ENCODE measurements at places on chromosomes 5 and 9. TPM values are rescaled to one million over a fixed set of nuclear protein-coding genes. Genes with fewer than 3 reads are reported as not detected.

DNA sequence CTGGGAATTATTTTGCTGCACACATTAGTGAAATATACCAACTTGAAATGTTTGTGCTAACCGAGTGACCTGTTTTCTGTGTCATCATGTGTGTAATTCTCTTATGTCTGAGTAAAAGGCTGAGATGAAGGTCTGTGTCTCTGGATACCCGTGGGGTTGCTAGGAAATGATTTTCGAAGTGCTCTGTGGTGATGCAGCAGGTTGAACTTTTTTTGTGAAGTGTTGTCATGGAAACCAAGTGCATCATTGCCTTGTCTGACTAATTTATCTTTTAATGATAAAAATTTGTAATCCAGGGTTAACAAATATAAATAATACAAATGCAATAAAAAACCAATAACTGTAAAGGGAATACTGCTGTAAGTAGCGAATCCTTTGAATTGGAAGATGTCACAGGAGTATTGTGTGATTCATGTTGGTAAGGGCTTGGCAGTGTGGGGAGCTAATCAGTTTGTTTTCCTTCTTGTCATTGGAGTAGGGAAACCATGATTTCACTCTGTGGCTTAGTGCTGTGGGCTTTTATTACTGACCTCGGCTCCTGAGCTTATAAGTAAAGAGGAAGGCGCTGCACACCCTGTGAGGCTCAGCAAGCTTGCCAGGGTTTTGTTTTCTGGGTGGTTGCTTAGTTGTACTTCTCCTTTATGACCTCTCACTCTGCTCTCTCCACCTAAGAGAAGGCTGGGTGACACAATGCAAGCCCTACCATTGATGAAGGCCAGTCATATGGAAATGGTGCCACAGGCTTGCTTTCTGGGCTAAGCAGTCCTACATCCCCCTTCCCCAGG is 22.3 kb downstream of the PDE8B start:
- DNase-seq, result no peak

DNA sequence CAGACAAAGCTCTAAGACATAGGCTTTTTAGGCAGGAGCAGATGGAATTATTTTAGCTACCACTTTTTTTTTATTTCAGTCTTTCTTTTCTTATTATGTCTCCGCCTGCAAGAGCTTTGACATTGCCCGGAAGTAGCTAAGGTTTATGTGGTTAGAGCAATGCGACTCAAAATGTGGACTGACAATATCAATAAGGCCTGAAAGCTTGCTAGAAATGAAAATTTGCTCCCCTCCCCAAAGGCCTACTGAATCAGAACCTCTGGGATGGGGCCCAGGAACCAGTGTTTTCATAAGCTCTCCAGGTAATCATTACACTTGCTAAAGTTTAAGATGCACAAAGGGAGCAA is 81.3 kb downstream of the SUSD1 start:
- DNase-seq, result no peak

The FOXD4L6 gene
- total RNA-seq, result 0.53 TPM

The GABRA6 gene
- not detected for total RNA-seq

- no peak for DNase-seq
These were observed 87.1 kb downstream of the NR3C1 start for GRCh38 chr5:143316337-143316736.

DNA sequence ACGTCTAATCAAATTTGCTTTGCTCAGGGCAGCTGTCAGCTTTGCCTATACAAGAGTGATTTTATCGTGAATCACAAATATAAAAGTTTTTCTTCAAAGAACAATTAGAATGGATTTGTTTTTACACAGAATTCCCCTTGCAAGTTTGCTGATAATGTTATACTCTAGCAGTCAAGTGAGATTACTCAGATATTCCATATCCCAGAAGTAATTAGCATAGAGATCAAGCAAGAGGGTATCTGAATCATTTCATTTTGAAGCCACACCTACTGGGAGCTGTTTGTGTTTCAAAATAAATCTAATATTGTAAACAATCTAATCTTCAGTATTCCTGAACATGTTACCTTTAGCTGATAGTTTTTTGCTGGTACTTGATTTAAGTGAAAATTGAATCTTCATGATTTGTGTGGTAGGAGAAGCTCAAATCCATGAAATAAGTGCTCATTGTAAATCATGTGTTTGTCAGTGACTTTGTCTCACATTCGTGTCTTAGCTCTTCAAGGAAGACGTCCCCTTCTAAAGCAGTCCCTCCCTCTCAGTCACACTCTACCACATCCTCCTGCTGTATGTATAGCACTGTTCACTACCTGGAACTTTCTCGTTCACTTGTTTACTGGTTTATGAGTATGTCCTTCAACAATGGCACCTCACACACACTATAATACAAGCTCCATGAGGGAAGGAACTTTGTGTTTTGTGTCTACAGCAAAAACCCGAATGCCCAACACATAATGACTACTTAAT is 3.3 kb upstream of the TTC39B start:
- no peak for DNase-seq

The PHF24 gene
- 0.62 TPM for total RNA-seq

DNA sequence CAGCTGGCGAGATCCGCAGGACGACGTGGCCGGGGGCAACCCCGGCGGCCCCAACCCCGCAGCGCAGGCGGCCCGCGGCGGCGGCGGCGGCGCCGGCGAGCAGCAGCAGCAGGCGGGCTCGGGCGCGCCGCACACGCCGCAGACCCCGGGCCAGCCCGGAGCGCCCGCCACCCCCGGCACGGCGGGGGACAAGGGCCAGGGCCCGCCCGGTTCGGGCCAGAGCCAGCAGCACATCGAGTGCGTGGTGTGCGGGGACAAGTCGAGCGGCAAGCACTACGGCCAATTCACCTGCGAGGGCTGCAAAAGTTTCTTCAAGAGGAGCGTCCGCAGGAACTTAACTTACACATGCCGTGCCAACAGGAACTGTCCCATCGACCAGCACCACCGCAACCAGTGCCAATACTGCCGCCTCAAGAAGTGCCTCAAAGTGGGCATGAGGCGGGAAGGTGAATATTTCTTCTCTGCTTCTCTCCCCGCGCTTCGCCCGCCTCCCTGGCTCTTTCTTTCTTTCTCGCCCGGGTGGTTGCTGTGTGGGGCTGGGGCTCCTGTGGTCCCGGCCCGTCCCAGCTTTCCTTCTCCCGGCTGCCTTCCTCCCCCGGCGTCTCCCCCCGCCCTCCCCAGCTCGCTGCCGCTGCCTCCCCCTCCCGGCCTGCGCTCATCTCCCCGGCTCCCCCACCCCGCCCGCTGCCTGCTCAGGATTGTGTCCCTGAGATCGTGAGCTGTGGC is 2.2 kb downstream of the NR2F1 start:
- no peak for DNase-seq

DNA sequence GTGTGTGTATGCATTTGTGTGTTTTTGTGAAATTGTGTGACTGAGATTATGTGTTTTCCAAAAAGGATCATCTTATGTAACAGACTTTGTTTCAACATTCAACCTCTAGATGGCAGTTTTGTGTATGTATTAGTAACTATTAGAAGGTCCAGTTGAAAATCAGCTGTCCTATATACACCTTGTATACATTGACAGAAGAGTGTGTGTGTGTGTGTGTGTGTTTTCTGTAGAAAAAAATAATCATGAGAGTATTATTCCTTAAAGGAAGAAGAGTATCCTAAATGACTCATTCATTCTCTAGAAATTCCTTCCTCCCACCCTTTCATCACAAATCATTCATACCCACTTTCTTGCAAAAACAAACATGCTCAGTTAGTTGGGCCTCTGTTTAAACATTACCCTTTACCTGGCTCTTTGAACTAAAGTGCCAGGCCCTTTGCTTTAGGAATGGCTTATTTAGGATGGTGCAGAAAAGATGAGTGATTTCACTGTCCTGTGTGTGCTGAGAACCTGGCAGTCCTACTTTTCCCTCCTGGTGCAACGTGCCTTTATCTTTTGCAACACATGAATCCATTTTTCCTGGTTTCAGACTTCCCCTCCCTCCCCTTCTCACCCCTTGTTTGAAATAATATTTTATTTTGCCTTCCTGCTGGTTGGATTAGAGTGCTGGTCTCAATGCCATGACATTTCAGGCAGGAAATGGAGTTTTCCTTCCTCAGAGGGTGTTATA is 152.2 kb downstream of the ARHGAP26 start:
- no peak for DNase-seq

DNA sequence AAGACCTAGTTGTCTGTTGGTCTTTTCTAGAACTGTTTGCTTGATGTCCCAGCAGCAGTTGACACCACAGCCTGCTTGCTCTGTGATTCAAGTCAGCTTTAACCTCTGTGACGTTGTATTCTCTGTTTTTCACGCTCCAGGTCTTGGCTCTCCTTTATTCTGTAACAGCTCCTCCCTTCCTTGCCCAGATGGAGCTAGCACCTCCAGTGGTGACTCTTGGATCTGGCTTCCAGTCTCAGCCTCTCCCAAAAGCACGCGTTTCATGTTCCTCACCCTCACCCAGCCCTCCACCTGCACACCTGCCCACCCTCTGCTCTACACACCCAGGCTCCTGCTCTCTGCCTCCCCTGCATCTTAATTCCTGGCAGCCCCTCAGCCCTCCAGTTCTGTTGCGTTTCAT is 50.6 kb downstream of the DMRT1 start:
- DNase-seq, result no peak

The OBP2B gene
- total RNA-seq, result not detected

DNA sequence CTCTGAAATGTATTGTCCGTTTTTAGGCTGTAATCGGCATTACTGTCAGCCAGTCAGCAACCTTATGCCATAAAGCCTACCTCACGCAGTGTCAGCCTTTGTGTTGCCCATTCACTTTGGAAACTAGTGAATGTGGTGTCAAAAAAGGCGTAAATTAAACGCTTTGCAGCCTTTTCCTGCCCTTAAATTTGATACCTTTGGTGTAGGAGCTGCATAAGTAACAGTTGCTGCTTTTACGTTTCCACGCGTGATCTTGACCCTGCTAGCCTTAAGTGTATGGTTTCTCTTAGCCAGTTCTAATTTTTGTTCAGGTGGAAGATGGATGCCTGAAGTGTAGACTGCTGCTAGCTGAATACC is 257.7 kb downstream of the EPB41L4A start:
- no peak for DNase-seq

GRCh38 chr9:22111954-22112247 is 102.8 kb upstream of the CDKN2B start:
- DNase-seq, result no peak

- DNase-seq, result no peak
These were observed 166.8 kb downstream of the NNT start for GRCh38 chr5:43769571-43770355.

- no peak for DNase-seq
These were observed 103.4 kb upstream of the GNA14 start for GRCh38 chr9:77751341-77752091.

- DNase-seq, result no peak
These were observed 138.6 kb upstream of the DHFR start for GRCh38 chr5:80793354-80793753.

The TGFBI gene
- 345 TPM for total RNA-seq

- DNase-seq, result no peak
These were observed 105.6 kb downstream of the SUSD1 start for GRCh38 chr9:112069318-112070169.

The F2RL2 gene
- 3.3 TPM for total RNA-seq

- no peak for DNase-seq
These were observed 239.2 kb downstream of the FAM114A2 start for GRCh38 chr5:153799466-153799865.

GRCh38 chr9:77158772-77159513 is 18.4 kb upstream of the VPS13A start:
- DNase-seq, result no peak

The TCF7 gene
- total RNA-seq, result 7.5 TPM

The CDC37L1 gene
- total RNA-seq, result 12.7 TPM

- no peak for DNase-seq
These were observed 340.2 kb upstream of the BRINP1 start for GRCh38 chr9:119709431-119709830.

GRCh38 chr5:169651526-169651925 is 14.5 kb downstream of the DOCK2 start:
- no peak for DNase-seq

- DNase-seq, result no peak
These were observed 36.6 kb downstream of the PPARGC1B start for GRCh38 chr5:149766460-149767280.

DNA sequence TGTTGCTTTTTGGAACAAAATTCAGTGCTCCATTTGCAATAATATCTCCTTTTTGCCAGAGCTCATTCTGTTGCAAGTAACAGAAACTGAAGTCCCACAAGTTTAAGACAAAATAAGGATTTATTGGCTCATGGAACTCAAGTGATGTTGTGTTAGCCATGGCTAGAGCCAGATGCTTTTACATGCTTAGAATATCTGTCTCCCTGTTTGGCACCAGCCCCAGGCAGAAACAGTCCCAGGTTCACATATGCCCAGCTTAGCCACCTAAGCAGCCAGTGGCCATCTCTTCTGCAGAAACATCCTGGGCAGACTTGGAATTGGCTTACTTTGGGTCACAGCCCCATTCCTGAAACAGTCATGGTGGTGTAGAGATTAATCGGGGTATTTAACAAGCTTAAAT is 540.9 kb upstream of the SGCD start:
- DNase-seq, result no peak

The PCDHB5 gene
- total RNA-seq, result 6.8 TPM

The C9orf57 gene
- total RNA-seq, result not detected

The SCGB3A2 gene
- 0.49 TPM for total RNA-seq

- peak; percentile 75 for DNase-seq
These were observed 138.0 kb upstream of the EFNA5 start for GRCh38 chr5:107808671-107809137.

DNA sequence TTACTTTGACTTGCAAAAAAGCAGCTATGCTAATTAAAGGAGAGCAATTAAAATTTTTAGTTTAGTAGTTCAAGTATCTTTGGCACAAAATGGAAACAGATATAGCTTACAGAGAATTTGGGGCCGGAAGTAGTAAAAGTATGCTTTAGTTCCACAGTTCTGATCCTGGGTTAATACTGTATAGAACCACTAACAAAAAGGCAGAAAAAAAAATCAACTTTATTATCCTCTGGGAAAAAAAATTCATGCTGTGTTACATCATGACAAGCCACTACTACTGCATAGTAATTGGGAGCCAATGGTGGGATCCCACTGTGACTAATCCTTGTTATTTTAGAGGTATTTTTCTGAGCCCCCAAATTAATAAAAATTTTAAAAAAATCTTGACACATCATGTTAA is 246.8 kb upstream of the PRDM9 start:
- no peak for DNase-seq

The CTSV gene
- total RNA-seq, result 8.9 TPM

GRCh38 chr5:172561151-172561550 is 79.9 kb upstream of the NEURL1B start:
- no peak for DNase-seq

- no peak for DNase-seq
These were observed 28.8 kb upstream of the ADAMTS2 start for GRCh38 chr5:179373961-179374505.

The HAPLN1 gene
- total RNA-seq, result 1.4 TPM

The KCNV2 gene
- not detected for total RNA-seq

- DNase-seq, result no peak
These were observed 228.7 kb downstream of the ADAMTS6 start for GRCh38 chr5:65252977-65253376.

- DNase-seq, result no peak
These were observed 227.3 kb upstream of the DAB2 start for GRCh38 chr5:39652036-39652435.

All from mesothelial cell of epicardium (in vitro differentiated cells).